Parietal lobe (tissue), 2 donors: ENCODE measurements at places on chromosomes 7 and 10. TPM values are rescaled to one million over a fixed set of nuclear protein-coding genes. Genes with fewer than 3 reads are reported as not detected.

SYT15B gene
- under 0.01 TPM for total RNA-seq

SLC26A4 gene
- 16.0 TPM for total RNA-seq

ATP6V0A4 gene
- total RNA-seq, result 0.94 TPM

HIP1 gene
- total RNA-seq, result 24.1 TPM
